Stimulated activated CD4-positive, alpha-beta T cell treated with anti-CD3 and anti-CD28 coated beads, Interleukin-1b, Interleukin-23, amount 100 ng/mL, for 24 hours (primary cell): ENCODE measurements at places on chromosomes 6 and 20.

- DNase-seq, result peak; percentile 29
These were observed 728 bp downstream of the ITPR3 start for GRCh38 chr6:33621711-33622388.

DNA sequence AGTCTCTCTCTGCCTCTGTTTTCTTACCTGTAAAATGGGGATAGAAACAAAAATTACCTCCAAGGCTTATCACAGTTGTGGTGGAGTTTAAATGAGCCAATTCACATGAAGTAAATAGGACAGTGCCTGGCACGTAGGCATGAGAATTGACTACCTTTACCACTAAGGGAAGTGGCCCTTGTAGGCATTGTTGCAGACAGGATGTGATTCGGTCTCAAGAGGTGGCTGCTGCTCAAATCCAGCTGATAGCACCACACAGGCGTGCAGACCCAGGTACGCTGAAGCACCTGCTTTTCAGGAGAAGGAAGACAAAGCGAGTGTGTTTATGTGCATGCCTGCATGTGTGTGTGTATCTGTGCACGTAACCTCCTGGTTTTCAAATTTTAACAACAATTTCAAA is 108.6 kb downstream of the EYA2 start:
- no peak for DNase-seq

- DNase-seq, result no peak
These were observed 59.5 kb upstream of the NELFCD start for GRCh38 chr20:58921564-58921963.

- no peak for DNase-seq
These were observed 404 bp downstream of the CEP162 start for GRCh38 chr6:84227044-84227433.

DNA sequence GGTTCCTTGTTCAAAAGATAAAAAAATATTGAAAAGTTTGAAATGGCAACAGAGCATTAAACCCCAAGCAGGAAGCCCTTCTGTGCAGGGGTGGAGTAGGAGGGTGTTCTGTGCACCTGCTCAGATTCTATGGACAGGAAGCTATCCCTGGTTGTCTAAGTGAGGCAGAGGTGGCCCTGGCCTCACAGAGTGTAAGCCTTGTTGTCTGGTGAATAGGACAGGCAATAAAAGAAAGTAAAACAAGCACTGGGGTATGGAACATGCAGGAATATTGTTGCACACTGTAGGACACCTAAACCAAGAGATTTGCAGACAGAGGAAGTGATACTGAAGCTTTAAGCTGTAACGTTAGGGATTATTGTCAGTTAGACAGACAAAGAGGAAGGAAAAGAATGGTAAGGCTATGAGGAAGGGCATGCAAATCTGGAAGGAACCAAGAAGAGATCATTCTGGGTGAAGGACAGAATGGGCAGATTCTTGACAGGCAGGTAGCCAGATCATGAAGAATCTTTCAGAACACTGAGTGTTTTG is 66.8 kb downstream of the TBC1D7 start:
- no peak for DNase-seq

GRCh38 chr6:154514481-154514880 is 4.0 kb upstream of the CNKSR3 start:
- no peak for DNase-seq

DNA sequence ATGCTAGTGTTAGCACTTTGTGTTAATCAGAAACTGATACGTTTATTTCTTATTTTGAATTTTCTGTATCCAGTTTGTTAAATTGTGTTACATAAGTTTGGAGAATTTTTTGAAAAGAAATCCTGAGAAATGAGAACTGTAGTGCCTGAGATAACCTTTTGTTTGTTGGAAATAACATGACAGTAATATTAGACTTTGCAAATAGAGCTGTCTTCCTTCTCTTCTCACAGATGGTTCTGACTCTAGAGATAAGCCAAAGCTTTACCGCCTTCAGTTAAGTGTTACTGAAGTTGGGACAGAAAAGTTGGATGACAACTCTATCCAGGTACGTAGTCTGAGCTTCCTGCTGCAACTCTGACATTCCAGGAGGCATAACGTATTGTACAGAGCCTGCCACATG is 69.9 kb downstream of the AFDN start:
- DNase-seq, result no peak

GRCh38 chr6:69914015-69914485 is 47.7 kb downstream of the COL19A1 start:
- DNase-seq, result no peak

GRCh38 chr6:34953061-34954025 is 64.3 kb downstream of the ANKS1A start:
- no peak for DNase-seq

DNA sequence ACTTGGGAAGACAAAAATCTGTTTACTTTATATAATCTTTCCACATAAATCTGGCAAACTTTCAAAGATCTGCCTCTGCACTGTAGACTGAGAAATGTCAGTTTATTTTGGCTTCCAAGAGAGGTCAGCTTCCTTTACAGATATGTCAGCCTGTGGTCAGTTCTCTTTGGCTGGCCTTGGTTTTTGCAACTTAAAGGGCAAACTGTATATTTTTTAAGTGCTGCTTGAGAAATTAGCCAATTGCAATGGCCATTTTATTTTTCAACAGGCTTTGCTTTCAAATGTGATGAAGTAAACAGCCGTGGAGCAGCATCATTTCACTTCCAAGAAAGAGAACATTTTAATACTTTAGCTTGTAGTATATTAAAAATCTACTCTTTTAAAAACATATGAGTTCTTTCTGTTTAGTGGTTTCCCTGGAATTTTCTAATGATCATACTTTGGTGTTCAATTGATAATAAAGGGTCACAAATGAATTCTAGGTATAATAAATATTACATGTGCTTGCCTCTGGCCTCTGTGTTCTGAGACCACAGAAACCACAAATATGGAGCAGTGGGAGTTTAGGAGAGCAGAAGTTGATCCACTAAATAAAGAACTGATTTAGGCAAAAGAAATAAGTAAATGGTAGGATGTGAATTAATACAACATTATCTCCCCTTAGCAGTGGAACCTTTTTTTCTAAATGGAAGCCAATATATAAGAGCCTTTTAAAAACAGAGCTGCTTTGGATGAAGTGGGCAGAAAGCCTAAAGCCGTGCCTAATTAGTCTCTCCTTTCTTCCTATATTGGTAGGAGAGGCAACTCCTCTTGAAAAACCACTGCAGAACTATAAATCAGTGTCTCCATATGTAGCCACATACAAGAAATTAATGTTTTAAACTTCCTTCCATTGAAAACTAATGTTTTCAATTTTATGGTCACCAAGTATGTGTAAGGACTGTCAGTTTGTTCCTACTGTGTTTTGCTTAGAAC is 16.2 kb downstream of the ADGRB3 start:
- no peak for DNase-seq

- no peak for DNase-seq
These were observed 187.5 kb downstream of the EDN1 start for GRCh38 chr6:12477616-12478015.

DNA sequence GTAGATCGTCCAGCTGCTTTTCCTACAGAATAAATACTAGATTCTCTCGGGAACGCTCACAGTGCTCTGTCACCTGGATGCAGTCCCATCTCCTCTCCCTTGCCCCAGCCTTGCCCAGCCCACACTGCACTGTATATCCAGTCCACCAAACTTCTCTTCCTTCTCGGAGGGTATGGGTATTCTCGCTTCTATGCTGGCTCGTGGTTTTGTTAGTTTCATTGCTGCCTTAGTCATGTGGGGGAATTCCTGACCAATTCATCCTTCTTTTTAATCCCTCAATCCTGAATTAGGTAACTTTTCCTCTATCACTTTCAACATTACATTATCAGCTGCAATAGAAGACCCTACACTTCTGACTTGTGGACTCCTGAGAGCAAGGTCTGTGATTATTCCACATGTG is 252.4 kb downstream of the GMDS start:
- no peak for DNase-seq

GRCh38 chr6:51675922-51676275 is 411.5 kb downstream of the PKHD1 start:
- no peak for DNase-seq

- no peak for DNase-seq
These were observed 25.4 kb upstream of the CCN2 start for GRCh38 chr6:131976545-131977061.

DNA sequence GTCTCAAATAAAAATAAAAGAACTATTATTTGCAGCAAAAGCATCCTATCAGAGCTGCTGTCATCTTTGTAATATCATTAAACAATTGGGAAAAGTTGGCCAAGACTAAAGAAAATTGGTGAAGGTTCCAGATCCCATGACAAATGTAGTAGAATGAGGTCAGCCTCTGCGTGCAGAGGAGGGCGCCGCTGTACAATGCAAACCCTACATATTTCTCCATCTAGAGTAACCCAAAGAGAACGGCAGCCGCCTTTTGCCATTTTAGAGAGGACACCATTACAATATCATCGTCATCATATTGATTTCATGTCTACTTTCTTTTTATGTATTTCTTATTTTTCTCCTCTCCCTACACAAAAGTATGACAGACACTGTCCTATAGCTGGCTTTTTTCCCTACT is 59.5 kb downstream of the ZMYND8 start:
- DNase-seq, result no peak

GRCh38 chr6:127585123-127585522 is 8.1 kb downstream of the C6orf58 start:
- DNase-seq, result no peak

DNA sequence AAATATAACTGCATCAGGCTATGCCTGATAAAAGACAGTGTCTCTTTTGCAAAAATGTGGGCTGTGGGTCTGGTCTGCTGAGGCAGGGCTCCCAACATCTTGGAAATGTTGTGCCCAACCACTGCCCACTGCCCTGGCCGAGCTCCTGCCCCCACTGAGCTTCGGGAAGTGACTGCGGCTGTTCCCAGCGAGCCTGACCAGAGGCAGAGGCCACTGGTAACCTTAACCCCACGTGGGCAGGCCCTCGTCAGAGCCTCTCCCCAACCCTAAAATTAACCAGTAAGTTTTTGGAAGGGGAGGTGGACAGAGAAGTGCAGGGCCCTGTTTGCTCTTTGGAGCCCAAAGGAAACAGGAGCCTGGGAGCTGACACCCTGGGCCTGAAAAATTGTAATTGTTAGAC is 225.9 kb downstream of the MAFB start:
- no peak for DNase-seq

- DNase-seq, result no peak
These were observed 1.2 kb downstream of the SLC35D3 start for GRCh38 chr6:136923116-136923953.

DNA sequence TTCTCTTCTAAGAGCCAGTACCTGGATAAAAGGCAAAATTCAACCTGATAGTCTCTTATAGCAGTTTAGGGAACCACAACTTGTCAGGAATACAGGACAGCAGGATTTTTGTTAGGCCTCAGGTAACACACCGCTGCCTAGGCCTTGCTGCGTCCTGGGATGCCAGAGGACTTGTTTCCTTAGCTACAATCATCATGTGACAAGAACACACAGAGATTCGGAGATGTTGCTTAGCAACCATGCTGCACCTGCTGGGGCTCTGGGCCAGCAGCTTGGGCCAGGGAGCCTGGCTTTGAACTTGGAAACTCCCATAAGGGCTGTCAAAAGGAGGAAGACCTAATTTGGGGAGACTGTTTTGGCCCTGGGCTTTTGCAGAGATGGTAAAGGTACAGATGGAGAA is 36.1 kb upstream of the CHD6 start:
- DNase-seq, result no peak

DNA sequence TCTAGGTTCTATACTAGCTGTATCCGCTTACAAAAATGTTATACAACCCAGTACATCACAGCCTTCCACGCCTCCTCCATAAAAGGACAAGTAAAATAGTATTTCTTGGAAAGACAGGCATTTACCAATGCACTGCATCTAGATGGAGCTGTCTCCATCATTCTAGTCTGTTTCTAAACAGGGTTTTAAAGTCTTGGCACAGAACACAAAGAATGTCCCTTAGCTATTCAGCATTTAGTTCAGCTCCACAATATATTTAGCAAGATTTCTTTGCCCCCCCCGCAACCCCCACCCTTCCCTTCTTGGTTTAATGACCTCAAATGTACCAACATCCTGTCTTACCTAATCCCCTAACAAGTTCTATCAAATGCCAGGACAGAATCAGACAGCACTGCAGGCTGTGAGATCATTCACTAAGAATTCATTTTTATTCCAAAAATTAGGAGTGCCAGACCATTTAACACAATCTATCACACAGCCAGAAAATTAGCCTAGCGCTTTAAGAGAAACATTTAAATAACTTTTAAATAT is 198.6 kb downstream of the BACH2 start:
- no peak for DNase-seq

DNA sequence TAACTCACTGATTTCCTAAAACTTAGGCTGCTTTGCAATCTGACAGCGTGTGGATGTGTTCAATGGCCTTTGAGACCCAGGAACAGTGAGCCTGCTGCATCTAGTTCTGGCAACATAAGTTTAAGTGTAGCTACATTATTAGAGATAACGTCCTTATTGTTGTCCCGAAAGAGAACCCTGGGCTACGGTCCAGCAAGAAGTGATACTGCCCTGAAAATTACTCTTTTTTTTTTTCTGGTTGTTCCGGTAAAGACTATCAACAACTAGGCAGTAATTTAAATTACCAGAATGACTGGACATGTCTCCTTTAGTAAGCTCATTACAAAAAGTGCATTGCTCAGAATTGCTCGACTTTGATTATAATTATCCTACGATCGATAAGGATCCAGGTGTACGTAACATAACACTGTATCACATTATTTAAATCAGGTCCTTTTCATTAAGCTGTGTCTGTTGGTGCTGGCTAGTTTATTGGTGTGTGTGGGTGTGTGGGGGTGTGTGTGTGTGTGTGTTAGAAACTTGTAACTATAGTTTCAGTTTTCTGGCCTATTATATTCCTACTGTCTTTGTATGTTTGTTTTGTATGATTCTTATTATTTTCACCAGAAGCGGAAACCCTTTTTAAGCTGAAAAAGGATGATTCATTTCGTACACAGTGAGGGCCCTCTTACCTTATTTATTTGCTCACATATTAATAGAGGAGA is 3.0 kb downstream of the TSHZ2 start:
- no peak for DNase-seq

- no peak for DNase-seq
These were observed 130.6 kb downstream of the TBX18 start for GRCh38 chr6:84633771-84634170.

GRCh38 chr6:122673343-122673961 is 63.2 kb downstream of the PKIB start:
- DNase-seq, result no peak
